ENCODE measurements at places on chromosomes 3 and 15.

GRCh38 chr15:80153900-80154299 lies 1.1 kb downstream of the FAH start:
- no peak for DNase-seq

- DNase-seq: no peak
Measured at GRCh38 chr3:69115731-69116130, 6.7 kb downstream of the LMOD3 start.

- DNase-seq: no peak
Measured at GRCh38 chr3:5929027-5929426, 741.5 kb downstream of the EDEM1 start.

GRCh38 chr3:31750341-31750740 lies 217.6 kb downstream of the STT3B start:
- no peak for DNase-seq

Data from NCI-H446 (cell line).